ENCODE measurements at places on chromosomes 5 and 9.

- no peak for DNase-seq
Observed at GRCh38 chr9:92720209-92720765, 44.3 kb downstream of the BICD2 start.

DNA sequence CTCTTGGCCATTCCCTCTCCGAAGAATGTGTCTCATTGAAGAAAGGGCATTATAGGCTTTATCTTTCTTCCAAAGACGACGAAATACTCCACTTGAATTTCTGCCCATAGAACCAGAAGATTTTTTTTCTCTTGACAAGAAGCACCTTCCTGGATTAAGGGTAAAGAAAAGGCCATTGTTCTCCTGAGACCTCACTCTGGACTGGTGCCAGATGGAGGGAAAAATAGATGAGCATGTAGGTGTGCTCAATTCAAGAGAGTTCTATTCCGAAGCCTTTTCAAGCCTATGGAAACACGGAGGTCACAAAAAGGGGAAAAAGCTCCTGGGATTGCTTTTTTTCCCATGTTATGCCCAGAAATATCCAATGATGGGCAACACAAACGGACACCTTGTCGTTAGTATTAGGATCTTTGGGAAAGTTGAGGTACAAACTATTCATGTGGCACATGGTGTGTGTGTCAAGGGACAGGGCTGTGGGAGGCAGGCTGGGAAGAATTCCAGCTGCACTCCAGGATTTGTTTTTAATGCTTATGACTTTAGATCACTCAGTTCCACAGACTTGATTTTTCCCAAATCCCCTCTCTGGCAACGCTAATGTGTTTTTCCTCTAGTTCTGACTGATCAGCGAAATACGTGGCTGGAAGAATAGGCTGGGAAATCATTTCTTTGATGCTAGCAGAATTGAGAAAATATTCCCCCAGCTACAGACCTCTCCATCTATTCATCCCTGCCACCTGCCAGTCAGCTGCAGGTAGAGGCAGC is 89.9 kb downstream of the SIL1 start:
- DNase-seq = no peak

DNA sequence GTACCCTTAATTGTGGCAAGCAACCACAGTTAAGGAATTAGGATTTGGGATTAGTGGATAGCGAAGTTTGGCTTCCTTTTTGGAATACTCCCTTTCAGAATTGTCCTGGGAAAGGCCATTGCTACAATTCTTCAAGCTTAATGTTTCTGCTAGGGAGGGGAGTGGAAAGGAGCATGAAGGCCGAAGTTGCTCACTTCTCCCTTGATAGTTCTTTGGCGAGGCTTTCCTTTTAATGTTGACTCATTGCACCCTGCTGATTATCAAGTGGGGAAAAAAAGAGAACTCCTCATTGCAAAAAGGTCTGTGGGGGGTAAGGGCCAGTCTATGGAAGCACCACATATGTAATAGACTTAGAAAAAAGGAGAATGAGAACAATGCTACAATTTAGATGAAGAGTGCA is 30.7 kb downstream of the GRIN3A start:
- DNase-seq = no peak

DNA sequence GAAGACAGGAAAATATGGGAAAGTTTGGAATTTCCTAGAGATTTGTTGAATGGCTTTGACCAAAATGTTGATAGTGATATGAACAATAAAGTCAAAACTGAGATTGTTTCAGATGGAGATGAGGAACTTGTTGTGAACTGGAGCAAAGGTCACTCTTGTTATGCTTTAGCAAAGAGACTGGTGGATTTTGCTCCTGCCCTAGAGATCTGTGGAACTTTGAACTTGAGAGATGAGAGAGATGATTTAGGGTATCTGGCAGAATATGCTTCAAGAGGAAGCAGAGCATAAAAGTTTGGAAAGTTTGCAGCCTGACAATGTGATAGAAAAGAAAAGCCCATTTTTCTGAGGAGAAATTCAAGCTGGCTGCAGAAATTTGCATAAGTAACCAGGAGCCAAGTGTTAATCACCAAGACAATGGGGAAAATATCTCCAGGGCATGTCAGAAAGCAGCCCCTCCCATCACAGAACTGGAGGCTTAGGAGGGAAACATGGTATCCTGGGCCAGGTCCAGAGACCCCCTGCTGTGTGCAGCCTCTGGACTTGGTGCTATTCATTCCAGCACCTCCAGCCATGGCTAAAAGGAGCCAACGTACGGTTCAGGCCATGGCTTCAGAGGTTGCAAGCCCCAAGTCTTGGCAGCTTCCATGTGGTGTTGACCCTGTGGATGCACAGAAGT is 114.3 kb upstream of the STARD4 start:
- no peak for DNase-seq

DNA sequence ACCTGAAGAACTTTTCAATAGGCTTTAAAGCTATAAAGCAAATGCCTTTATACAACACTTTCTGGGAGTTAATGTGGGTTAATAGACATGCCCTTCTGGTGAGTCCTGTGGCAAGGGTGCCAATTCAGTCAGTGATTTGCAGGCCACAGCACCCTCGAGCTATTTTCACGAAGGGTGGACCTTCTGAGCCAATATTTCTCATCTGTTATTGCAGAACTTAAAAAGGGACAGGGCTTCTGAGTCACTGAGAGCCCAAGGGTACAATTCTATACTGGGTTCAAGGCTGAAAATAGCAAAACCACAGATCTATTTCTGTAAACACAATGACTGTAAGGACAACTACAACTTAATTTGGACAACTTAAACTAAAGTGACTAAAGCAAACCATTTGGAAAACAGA is 92.8 kb downstream of the GABRG2 start:
- DNase-seq = no peak

DNA sequence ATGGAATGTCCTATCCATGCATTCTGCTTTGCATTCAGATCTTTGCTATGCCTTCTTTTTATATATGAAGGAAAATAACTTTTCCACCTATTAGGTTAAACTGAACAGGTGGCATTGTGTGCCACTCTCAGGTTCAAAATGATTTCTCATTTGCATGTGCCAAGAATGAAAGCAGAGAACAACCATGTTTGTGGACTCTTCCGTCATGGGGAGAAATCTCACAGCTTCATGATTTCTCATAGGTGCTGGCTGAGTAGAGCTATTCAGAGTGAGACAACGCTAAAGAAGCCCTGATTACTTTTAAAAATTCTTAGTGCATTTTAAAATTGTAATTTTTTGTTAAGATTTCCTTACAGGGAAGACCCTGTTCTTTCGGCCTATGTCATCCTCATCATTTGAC is 472.1 kb downstream of the RASEF start:
- no peak for DNase-seq

DNA sequence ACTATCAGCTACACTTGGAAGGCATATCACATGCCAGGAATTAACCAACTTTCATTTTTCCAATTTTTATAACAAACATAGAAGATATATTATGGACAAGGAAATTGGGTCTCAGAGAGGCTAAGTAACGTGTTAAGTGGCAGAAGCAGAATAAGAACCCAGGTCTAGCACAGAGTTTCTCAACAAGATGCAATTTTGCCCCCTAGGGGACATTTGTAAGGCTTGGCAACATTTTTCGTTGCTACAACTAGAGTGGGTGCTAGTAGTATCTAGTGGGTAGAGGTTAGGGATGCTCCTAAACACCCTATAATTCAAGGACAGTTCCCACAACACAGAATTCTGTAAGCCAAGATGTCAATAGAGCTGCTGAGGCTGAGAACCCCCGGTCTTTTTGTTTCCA is 180.6 kb downstream of the SNCAIP start:
- no peak for DNase-seq

GRCh38 chr5:95699337-95699736 is 16.5 kb upstream of the SPATA9 start:
- no peak for DNase-seq

- no peak for DNase-seq
Observed at GRCh38 chr5:163134061-163134460, 303.3 kb upstream of the CCNG1 start.

DNA sequence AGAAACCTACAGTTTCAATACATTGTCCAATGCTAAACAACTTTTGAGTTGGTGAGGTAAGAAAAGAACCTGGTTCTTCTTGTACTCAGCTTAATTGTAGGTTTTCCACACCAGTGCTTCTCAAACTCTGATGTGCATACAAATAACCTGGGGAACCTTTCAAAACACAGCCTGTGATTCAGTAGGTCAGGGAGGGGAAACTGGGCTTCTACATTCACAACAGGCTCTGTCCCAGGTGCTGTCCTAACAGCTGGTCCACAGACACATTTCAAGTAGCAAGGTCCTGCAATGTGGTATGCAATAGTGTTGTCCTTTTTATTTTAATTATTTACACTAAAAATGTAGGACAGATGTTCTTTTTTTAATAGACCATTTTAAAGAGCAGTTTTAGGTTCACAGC is 47.4 kb upstream of the SNCAIP start:
- DNase-seq = peak; percentile 6

DNA sequence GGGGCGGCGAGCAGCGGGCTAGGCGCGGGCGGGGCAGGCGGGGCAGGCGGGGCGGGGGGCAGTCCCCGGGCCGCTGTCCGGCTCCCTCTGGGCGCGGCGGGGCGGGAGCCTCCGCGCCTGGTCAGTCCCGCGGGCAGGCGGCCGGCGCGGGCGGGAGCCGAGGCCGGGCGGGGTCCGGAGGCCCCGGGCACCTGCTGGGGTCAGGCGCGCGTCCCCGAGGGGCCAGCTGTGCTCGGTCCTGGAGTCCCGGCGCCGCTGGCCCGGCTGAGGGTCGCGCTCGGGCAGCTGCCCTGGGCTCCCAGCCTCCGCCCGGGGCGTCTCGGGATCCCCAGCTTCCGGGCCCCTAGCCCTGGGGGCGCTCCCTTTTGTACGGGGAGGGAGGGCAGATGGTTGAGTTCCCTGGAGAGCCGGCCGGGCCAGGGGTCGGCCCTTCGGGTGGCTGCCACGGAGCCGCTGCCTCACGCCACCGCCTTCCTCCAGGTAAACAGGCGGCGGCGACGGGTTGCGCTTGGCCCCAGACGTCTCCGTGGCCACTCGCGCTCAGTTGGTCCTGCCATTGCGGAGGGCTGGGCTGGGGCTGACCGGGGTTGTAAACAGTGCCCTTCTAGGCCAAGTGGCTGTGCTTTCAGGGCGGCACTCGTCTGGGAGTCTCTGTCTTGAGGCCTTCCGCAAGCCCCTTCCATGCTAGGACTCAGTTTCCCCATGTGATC is 473 bp downstream of the ZBTB34 start:
- DNase-seq = peak; percentile 83

- no peak for DNase-seq
Observed at GRCh38 chr5:115932991-115933390, 29.3 kb upstream of the LVRN start.

GRCh38 chr5:116654925-116655324 is 80.3 kb upstream of the SEMA6A start:
- DNase-seq = no peak

- no peak for DNase-seq
Observed at GRCh38 chr9:107720501-107720900, 230.9 kb upstream of the KLF4 start.

GRCh38 chr5:142074006-142074405 is 34.6 kb upstream of the NDFIP1 start:
- DNase-seq = no peak

DNA sequence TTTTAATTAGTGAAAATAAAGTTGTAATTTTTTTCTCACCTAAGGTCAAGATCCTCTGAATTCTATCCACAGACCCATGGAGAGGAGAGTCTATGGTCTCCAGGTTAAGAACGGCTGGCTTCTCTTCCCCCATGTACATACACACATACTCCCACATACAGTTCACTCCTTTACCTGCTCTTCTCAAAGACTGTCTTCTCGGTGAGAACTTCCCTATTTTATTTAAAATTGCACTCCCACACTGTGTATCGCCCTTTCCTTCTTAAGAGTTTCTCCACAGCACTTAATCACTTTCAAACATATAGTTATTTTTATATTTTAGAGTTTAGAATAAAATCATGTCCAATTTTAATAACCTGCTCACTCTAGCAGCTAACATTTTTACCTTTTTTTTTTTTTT is 3.6 kb upstream of the JADE2 start:
- DNase-seq = peak; percentile 40

DNA sequence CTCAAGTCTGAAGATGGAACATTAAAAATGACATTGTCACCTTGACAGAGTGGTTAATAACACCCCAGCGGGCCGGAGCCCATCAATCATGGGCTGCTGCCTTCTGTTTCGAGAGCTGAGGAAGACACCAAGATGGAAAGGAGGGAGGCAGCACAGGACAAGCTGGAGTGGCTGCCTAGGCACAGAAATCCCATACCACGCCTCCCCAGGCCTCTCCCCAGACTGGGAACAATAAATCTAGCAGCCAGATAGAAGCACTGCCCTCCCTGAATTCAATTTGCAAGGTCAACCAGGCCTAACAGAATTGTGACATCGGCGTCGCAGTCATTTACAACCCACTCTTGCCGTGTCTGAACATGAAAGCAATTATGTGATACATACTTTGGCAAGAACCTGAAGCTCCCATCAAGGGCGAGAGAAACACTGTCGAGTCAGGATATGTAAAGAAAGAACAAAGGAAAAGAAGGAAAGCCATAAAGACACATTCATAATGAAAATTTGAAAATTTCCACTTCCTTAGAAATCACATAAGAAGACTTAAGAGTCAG is 35.4 kb upstream of the ZNF354A start:
- no peak for DNase-seq

GRCh38 chr5:10583663-10584572 is 20.0 kb downstream of the ANKRD33B start:
- no peak for DNase-seq

DNA sequence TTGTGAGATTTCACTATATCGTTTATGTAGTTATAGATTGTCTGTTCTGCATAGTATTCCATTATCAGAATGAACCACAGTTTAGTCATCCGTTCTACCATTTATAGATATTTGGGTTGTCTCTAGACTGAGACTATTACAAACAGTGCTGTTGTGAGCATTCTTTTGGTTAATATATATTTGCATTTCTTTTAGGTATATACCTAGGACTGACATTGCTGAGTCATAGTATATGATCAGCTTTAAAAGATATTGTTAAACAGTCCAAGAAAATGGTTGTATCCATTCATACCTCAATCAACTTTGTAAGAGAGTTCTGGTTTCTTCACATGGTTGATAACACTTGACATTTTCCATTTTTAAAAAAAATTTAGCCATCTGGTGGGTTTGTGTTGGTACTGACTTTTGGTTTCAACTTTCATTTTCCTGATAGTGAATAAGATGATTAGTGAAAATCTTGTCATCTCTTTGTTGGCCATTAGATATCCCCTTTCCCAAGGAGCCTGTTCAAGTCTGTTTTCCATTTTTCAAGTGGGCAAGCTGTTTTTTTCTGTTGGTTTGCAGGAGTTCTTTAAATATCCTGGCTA is 22.9 kb upstream of the ADAM19 start:
- DNase-seq = no peak

DNA sequence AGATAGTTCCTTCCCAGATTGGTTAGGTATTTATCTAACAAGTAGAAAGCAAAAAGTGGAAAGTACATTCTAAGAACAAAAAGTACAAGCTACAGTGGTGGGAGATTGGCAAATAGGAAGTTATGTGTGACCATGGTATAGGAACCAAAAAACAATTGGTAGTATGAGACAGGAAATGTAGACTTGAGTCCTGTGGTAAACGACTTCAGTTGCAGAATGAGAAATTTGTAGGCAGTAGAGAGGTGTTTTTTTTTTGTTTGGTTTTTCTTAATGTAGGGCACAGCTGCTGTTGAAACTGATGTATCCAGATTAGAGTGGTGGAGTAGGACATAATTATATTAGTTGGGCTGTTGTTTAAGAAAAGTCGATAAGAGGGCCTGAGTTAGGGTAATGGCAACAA is 72.0 kb downstream of the CCNH start:
- DNase-seq = peak; percentile 29
